ENCODE measurements at places on chromosomes 2 and 18.

DNA sequence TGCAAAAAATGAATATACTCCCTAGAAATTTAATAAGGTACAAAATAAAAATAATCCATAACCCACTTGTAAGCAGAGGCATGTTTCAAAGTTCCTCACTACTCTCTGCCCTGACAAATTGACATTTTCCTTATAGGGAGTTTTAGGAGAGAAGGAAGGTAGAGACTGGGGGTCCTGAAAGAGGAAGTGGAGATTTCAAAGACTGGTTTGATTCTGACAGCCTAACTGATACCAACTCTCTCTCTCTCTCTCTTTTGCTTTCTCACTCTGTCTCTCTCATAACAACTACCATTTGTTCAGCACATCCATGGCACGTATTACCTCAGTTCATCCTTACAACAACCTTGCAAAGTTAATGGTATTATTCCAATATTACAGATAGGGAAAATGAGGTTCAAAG lies 18.6 kb downstream of the FZD7 start:
- DNase-seq: no peak

- no peak for DNase-seq
Measured at GRCh38 chr18:43876748-43877147, 599.5 kb upstream of the SYT4 start.

- DNase-seq: no peak
Measured at GRCh38 chr2:231960810-231961348, 634 bp upstream of the DIS3L2 start.

DNA sequence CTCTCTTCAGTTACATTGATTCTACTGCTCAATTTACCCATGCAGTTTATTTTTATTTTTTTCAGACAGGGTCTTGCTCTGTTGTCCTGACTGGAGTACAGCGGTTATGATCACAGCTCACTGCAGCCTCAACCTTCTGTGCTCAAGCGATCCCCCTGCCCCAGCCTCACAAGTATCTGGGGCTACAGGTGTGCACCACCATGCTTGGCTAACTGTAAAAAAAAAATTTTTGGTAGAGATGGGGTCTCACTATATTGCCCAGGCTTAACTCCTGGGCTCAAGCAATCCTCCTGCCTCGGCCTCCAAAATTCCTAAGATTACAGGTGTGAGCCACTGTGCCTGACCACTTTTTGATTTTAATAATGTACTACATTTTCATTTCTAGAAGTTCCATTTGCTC lies 93.8 kb upstream of the RNU4ATAC start:
- DNase-seq: no peak

DNA sequence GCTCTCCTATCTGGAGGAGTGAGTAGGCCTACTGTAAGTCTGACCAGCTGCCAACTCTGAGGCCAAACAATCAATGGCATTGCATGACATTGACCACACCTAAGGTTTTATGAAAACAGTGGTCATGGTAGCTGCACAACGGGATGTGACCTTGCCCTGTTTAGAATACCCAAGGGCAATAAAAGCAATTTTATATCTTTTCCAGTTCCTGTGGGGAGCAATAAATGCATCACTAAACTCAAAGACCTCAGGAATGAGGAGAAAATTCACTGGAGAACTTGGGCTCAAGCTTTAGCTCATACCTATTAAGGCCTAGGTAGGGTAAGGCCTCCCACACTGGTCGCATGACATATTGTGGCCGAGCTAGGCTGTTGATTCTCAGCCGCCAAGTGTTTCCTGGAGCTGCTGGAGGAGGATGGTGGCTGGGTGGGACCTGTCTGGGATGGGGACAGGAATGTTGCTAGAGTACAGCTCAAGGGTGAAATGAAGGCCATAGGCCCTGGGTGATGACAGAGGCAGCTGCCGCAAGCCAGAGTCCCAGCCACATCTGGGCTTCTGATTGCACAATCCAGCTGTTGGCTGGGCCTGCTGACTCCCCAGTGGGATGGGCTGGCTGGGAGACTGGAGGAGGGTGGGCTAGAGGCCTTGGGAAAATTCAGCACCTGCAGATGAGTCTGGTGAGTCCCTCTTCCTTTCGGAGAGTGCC lies 313.7 kb downstream of the CYP26B1 start:
- DNase-seq: peak; percentile 78

- no peak for DNase-seq
Measured at GRCh38 chr2:216967889-216968288, 108.0 kb upstream of the TNP1 start.

- DNase-seq: no peak
Measured at GRCh38 chr2:217451666-217452065, 551.1 kb downstream of the TNS1 start.

- DNase-seq: no peak
Measured at GRCh38 chr18:7170292-7170691, 52.7 kb upstream of the LAMA1 start.

- DNase-seq: no peak
Measured at GRCh38 chr18:63152791-63153190, 166.8 kb downstream of the BCL2 start.

DNA sequence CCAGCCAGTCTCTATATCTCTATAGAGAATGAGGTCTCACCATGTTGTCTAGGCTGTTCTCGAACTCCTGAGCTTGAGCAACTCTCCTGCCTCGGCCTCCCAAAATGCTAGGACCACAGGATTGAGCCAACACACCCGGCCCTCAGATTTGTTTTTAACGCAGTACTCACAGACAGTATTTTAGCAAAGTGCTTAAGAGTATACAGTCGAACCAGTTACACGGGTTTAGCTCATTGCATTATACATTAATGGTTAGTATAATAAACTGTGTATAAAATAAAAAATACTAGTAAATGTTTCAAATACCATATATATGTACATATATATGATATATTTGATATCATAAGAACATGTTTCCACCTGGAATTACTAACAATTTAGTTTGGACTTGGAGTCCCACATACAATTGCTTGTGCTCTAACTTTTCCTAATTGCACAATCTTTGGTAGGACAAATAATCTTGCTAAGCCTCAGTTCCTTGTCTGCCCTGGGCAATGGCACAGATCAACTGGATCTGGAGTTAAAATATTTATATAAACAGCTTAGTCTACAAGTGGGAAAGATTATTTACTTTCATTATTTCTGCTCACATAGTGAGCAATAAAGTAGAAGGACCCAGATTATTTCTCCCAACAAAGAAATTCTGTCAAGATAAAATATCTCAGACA lies 508.9 kb upstream of the LRATD1 start:
- no peak for DNase-seq

DNA sequence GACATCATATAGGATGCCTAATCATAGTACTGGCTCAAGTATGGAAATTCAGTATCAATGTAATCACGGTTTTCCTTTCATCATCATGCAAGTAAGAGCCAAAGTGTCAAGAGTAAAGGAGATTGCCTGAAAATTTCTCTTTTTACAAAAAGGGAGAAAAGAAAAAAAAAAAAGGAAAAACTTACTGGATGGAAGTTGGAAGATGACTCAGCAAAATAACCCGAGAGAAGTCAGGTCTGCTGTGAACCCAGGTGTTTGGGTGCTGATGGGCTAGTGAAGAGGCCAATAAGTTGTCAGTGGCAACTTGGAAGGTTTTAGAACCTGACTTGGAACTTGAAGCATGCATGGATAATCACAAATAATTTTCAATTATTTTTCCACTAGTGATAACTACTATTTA lies 441.9 kb upstream of the SLC14A2 start:
- DNase-seq: no peak

DNA sequence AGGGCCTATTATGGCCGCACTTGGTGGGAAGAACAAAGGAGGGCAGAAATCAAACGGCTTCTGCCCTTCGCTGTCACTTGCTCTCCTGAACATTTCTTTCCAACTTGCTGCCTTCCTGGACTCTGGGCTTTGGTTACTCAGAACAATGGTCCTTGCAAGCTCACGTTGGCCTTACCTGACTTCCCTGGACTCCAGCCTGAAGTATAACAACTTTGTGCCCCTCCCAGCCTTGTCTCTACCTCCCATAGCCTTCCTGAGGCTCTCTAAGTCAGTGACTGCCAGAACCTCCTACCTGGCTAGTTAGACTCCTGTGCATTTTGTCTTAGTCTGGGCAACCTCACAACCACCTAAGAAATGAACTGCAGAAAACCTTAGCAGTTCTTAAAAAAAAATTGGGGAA lies 30.2 kb upstream of the ITPRID2 start:
- no peak for DNase-seq

GRCh38 chr2:198587741-198588140 lies 783.3 kb downstream of the PLCL1 start:
- DNase-seq: no peak

- no peak for DNase-seq
Measured at GRCh38 chr2:159455330-159455918, 160.9 kb downstream of the BAZ2B start.

- no peak for DNase-seq
Measured at GRCh38 chr2:241205086-241205485, 16.6 kb downstream of the ANO7 start.

DNA sequence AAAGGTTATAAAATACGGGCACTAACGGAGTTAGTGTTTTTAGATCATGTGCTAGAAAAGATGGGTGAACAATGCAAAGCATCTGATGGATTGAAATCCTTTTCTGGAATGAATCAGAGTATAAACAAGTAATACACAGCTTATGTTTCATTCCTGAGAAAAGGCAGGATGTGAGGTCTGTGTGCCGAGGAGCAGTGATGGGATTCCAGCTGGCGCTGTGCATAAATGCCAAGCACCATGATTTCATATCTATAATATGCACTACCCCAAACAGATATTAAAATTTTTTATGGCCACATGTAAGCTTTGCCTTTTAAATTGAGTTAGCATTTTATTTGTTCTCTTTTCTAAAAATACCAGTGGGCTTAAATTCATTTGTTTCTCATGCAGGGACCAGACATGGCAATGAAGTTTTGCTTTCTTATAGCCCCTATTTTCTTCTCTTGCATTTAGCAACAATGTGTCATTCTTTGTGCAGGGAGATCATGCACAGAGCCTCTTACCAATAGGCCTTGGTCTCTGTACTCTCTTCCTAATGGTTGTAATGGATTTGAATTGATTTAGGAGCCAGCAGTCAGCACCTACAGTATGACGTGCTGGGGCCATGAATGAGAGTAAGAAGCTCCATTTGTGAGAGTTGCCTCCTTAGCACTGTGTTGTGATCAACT lies 323.9 kb downstream of the SLC8A1 start:
- peak; percentile 46 for DNase-seq

GRCh38 chr2:238714038-238714528 lies 133.8 kb upstream of the TWIST2 start:
- no peak for DNase-seq

GRCh38 chr2:20797096-20797495 lies 25.8 kb downstream of the LDAH start:
- no peak for DNase-seq

DNA sequence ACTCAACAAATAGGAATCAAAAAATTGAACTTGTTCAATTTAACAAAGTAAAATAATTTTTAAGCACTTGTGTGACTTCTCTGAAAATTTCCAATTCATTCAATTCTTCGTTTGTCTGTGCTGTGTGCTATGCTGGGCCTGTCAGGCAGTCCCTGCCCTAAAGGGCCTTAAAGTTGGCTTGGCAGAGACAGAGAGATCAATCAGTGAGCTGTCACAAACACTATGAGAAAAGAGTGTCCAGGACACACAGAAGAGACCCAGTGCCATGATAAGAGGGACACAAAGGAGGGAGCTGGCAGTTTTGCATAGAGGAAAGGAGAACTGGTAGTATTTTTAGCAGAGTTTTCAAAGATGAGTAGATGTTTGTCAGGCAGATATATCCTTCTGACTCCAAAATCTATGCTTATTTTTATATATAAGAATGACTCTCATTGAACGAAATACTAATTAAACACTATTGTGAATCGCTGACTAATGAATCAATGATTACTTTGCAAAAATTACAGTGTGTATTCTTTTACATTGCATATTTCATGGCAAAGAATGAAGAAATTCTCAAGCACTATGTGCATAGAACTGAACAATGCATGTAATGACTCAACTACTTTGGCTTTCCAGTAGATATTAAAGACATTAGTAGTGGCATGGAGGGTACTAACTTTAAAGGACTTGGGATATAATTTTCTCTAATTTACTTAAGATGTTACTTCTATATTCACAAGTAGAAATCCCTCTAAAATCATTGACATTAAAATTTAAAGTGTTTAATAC lies 193.3 kb upstream of the BOD1L2 start:
- DNase-seq: no peak

DNA sequence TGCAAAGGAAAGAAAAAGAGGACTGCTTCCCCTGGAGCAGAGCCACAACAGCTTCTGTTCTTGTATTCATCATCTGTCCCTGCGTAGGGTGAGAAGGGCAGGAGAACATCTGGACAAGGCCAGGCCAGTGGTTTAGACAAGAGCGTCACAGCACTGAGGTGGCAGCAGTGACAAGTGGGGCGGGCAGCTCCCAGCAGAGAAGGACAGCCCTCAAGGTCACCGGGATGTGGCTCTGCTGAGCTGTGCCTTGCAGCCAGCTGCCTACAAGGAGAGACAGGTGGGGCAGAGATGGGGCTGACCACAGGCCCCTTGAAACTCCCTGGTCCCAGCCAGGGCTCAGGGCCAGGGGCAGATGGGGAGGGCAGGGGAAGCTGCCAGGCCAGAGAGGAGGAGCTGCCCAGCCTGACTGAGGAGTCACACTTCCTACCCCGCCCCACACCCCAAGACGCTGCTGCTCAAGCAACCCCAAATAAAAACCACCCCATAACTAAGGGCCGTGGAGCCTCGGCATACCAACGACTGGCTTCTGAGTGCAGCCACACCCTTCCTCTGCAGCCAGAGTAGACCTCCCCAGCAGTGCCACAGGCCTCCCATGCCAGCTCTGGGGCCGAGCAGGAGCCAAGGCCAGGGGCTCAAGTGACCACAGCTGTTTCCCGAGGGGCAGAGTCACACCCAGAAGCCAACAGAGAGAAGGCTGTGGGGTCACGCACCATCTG lies 5.4 kb downstream of the RAB11FIP5 start:
- no peak for DNase-seq

- no peak for DNase-seq
Measured at GRCh38 chr2:21416226-21416625, 292.5 kb downstream of the TDRD15 start.

GRCh38 chr2:177921726-177922125 lies 150.9 kb downstream of the PDE11A start:
- no peak for DNase-seq

- DNase-seq: no peak
Measured at GRCh38 chr18:9038277-9038871, 64.1 kb upstream of the NDUFV2 start.

DNA sequence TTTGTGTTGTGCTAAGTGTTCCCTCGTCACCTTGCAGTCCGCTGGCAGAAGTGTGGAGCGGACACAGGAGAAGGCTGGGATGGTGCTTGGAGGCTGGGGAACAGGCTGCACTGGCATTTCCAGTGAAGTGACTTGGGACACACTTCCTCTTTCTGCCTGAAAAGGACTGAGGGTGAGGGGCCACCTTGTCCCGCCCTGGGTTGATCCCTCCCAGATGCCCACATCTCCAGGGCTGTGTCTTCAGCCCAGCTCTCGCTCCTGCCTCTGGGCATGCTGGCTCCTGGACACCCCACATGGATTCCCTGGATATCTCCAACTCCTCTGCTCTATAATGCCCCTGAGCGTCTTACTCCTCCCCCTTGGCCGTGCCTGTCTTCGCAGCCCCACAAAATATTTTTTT lies 412.6 kb downstream of the PTPRM start:
- no peak for DNase-seq

Data from right forelimb (tissue), 1 donor.